ENCODE measurements at places on chromosomes 4 and X.

DNA sequence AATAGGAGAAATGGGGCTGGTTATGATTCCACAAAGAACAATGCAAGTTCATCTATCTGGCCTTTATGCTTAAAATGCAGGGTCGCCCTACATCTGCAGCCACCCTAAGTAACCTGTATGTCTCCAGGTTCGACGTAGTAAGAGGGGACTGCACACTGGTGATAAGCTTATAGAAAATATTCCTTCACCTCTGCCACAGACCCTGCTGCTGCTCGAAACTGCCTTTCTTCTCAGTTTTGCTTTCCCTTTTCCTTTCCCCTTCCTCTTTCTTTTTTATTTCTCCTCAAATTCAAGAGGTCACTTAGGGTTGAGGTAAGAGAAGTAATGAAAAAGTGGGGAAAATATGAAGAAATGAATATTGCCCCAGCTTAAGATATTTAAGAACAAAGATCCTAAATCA is 123.5 kb downstream of the DCHS2 start:
- DNase-seq = no peak

DNA sequence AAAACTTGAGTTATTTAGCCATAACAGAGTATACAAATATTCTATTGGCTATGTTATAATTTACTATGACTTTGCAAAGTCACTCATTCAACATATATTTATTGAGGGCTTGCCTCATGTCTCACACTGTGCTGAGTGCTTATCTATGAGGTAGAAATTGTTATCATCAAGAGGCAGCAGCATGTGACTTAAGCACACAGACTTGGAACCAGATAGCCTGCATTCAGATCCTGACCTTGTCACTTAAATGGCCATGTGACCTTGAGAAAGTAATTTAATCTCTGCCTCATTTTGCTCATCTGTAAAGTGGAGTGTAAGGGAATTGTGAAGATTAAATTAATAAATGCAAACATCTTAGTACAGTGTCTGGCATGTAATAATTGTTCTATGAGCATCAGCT is 10.1 kb upstream of the EXOSC9 start:
- no peak for DNase-seq

GRCh38 chr4:185151296-185151695 is 8.2 kb downstream of the SLC25A4 start:
- DNase-seq = no peak

GRCh38 chrX:150192816-150193215 is 170.3 kb upstream of the MAMLD1 start:
- DNase-seq = no peak

GRCh38 chrX:31670245-31670644 is 598.4 kb upstream of the FTHL17 start:
- no peak for DNase-seq

DNA sequence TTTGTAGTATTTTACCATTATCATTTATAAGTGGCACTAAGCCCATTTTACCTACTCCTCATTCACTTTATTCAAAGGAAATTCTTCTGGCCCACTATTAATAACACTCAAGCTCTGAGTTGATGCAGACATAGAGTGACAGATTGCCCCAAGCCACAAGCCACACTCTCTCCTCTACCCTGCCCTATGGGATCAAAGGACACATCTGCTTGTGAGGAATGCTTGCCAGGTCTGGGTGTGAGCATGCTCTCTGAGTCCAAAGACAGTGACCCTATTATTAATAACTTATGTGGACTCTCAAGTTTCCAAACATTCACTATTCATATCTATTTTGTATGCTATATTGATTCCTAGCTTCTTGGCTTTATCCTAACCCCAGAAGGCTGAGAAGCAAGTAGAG is 18.5 kb downstream of the ETNPPL start:
- DNase-seq = no peak

- DNase-seq = no peak
Observed at GRCh38 chr4:153217440-153217839, 13.2 kb downstream of the TRIM2 start.

DNA sequence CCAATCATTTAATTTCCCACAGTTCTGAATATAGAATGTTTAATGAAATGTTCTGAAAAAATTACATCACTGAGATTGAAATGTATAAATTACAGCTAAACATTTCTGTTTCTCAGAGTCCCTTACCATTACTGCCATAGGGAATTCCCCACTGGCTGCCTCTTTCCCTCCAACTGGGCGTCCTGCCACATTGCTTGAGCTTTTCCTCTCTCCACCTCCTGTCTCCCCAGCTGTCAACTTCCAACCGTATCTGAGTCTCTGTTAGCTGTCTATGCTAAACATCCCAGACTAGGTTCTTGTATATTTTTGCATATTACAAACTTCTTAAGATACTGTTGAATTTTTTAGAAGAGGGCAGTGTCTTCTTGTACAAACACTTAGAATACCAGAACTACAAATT is 407.3 kb upstream of the SLIT2 start:
- DNase-seq = peak; percentile 69

DNA sequence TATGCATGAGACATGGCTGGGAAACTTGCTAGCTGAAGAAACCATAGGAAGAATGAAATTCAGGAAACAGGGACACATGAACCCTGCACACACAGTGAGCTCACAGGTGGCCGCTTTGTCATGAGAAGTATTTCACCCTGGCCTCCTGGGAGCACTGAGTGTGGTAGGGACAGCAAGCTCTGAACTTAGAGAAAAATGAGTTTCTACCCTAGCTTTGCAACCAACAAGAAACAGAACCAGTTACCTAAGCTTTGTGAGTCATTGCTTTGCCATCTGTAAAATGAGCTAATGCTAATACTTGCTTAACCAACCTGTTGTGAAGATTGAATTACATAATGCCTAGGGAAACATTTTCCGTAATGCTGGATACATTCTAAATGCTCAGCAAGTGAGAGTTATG is 206.6 kb upstream of the HS3ST1 start:
- DNase-seq = no peak

- peak; percentile 70 for DNase-seq
Observed at GRCh38 chr4:15779306-15779705, 1.2 kb downstream of the CD38 start.

DNA sequence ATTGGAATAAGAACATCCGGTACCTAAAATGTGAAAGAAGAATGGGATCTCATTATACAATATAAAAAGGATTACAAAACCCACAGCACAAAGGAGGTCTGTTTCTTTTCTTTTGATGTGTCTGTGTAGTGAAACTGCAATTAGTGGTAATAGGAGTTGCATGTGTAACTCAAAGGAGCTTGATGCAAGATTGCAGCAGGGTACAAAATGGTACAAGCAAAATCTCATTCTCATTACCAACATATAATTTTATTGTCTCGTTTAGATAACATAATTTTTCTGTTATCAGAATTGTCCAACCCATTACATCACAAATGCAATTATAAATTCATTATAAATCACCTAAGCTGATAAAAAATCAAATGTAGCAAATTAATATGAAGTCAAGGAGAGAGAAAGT is 47.1 kb upstream of the CCSER1 start:
- no peak for DNase-seq

GRCh38 chr4:101236097-101236496 is 111.2 kb downstream of the PPP3CA start:
- no peak for DNase-seq

DNA sequence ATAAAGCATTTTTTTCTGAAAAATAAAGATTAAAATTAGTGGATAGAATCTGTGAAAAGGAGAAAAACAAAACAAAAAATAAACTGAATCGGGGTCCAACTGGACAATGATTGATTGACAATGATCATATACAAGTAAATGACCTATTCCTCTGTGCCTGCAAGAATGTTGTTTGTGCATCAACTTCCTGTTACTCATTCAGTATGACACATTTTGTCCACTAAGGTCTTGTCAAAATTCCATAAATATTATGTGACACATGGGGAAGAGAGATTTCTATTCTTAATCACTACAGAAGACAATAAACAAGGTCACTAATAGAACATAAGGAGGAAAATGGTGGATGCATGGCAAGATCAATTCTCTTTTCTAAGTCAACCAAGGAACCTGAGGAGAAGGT is 54.9 kb downstream of the F8 start:
- DNase-seq = no peak

DNA sequence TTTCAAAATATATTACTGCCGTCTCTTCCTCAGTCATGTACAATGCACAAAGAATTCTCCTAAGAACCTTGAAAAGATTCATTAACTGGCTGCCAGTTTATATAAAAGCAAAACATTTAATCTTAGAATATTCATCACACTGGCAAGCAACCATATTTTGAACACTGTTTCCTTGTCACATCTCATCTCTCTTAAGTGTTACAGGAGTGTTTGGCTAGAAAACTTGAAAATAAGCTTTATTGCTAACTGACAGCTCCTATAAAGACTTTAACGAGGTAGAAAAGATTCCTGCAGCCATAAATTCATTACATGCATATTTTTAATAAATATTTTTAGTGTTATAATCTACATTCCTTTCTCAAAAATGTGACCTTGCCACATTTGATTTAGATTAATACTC is 149.6 kb downstream of the AFAP1 start:
- DNase-seq = no peak

DNA sequence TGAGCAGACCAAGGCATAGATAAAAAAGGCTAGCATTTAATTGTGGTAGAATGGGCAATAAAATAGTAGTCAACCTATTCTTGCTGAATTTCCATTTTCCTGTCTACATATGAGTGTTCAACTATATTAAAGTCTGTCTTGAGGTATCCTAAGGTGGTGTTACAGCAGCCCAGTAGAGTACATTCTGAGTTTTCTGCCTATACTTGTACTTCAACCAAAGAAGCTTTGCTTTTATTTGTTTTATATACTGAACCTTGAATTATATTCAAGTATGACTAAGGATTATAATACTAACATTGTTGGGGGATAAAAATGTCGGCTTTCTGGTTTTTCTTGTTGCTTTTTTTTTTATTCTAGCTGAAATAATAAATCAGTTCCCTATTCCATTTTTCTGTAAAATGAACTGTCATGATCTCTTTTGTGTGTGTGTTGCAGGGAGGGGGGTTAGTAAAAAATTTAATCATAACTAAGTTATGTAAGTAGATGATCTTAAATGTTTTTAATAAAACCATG is 106.7 kb downstream of the PDLIM5 start:
- DNase-seq = no peak

- no peak for DNase-seq
Observed at GRCh38 chr4:153804722-153805121, 15.8 kb upstream of the SFRP2 start.

- no peak for DNase-seq
Observed at GRCh38 chr4:53101191-53101581, 239.1 kb downstream of the RASL11B start.

DNA sequence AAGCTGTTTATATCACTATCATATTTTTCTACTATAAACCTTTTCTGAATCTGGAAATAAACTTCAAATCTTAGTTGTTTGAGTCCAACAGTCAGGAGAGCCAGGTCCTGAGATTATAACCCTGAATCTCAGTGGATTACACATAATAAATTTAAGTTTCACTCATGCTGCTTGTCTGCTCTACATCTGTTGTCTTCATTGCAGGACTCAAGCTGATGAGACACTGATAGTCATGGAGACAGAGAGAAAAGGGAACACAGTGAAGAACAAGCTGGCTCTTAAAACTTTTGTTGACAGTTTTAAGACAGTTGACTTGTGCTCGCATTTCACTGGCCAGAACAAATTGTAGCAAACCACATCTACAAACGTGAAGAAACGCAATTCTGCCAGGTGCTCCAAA is 327.0 kb upstream of the CTSO start:
- DNase-seq = no peak

DNA sequence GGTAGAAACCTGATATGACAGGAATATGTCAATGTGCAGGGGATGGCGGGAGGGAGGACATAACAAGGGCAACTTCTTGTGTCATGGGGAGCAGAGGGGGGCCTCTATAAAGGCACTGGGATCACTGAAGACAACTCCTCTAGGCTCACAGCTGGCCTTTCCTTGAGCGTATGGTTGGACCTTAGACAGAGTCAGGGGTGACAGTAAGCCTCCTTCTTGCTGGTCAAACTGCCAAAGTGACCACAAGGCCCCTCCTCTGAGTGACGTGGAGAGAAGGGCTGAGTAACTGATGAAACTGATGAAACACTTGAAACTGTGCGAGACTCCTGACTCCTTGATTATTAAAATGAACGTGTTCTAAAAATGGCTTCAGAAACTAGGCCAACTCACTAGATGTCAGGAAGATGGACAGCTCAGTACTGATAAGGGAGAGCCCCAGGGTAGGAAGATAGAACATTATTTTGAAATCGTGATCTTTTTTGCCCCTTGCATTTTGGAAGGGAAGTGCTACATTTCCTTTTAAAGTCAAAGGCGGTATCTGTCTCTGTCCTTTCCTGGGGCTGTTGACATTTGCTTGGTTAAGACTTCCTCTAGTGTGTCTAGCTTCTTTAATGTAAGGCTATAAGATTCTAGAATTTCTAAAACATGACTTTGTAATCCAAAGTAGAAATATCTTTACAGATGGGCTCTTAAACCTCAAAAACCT is 1.6 kb downstream of the RAB33A start:
- no peak for DNase-seq

GRCh38 chr4:676871-677235 is 2.5 kb downstream of the MYL5 start:
- no peak for DNase-seq

DNA sequence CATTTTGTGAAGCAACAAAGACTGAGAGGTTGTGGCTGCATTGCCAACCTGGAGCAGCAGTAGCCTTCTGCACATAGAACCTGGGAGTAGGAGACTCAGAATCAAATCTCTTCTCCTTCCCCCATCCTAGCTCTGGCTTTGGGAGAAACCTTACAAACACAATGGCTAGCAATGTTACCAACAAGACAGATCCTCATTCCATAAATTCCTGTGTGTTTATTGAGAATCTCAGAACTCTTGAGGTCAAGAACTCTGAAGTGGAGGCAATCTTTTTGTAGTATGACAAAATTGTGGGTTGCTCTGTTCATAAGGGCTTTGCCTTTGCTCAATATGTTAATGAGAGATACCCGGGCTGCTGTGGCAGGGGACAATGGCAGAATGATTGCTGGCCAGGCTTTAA is 406.7 kb upstream of the SPANXN1 start:
- no peak for DNase-seq

GRCh38 chrX:12962041-12962504 is 12.8 kb upstream of the TMSB4X start:
- no peak for DNase-seq

GRCh38 chr4:127203562-127204200 is 429.1 kb upstream of the INTU start:
- DNase-seq = no peak

GRCh38 chr4:184818216-184818564 is 7.6 kb downstream of the ACSL1 start:
- DNase-seq = no peak

- no peak for DNase-seq
Observed at GRCh38 chrX:101028562-101028961, 23.3 kb downstream of the TRMT2B start.

GRCh38 chr4:3354455-3354811 is 61.6 kb downstream of the RGS12 start:
- no peak for DNase-seq

GRCh38 chr4:83606898-83607297 is 71.0 kb downstream of the GPAT3 start:
- no peak for DNase-seq

GRCh38 chrX:40746521-40746920 is 11.2 kb upstream of the MED14 start:
- peak; percentile 64 for DNase-seq

All from NCI-H524 (cell line).